ENCODE measurements at places on chromosomes 1 and 21.

DNA sequence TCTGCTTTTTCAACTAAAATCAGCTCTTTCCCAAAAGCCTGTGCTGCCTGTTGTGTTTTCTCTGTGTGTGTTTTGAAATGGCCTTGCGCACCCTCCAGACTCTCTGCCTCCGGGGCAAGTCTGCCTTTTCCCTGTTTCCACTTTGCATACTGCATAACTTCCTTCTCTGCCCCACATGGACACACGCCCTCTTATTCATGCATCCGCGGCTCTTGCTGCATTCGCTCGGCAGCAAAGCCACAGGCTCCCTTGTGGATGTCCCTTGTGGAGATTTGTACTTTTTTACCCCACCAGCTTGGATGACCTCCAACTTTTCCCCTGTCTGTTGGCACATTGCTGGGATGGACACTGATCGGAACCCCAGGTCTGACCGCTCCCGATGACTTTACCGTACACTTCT, 147.6 kb downstream of the ADSS2 start:
- DNase-seq, result no peak

DNA sequence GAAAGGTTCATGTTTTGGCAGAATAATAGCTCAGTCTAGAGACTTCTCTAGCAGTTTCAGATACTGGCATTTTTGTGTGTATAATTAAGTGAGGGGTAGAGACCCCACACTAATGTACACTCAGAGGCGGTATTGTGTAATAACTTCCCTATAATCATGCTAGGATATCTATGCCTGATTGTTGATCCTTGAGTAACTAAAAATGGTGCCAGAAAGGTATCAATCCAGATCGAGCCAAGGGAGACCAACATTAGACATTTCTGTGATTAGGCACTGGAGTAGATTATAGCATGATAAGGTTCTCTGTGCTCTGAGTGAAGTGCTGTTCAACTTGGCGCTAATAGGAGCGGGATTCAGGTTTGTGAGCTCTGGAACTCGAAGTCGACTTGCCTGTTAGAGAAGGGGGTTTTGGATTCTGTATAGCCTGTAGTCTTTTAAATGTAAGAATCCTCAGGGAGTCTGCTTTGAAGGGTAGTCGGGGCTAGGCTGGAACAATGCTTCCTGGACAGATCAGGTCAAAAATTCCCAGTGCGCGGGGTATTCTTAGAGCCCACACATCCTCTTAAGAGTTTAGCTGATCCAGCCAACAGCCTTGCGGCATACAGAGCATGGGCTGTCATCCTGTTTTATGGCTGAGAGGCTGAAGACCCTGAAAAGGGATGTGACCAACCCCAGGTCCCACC, 24.2 kb downstream of the MAN1C1 start:
- DNase-seq, result no peak

DNA sequence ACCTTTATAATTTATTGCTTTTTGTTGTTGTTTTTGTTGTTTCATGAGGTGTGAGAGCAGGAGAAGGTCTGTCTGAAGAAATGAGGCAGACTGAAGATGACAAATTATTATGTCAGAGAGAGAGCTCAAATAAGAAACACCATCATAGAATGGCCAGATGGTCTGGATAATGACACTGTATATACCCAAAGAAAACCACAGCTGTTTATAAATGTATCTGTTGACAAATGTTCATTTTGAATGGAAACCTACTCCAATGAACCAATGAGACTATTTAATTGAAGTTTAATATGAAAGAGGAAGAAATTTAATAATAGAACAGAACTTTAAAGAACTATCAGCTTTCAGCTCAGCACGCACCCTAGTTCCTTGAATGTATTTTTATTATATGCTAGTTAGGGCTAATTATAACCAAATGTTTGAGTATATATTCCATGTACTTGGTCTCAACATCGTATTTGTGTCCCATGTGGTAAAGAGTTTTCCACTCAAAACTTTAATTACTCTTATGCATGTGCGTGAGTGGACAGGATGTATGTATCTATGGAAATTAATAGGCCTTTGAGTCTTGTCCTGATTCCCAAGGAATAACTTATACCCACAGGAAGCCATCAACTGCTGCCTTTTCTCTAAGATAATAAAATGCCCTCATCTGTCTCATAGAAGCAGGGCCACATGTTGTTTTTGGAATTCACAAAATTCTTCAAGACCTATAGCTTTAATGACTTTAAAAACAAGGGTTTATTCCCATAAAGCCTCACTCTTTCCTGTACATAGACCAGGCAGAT, 202.7 kb downstream of the KCNK2 start:
- no peak for DNase-seq

DNA sequence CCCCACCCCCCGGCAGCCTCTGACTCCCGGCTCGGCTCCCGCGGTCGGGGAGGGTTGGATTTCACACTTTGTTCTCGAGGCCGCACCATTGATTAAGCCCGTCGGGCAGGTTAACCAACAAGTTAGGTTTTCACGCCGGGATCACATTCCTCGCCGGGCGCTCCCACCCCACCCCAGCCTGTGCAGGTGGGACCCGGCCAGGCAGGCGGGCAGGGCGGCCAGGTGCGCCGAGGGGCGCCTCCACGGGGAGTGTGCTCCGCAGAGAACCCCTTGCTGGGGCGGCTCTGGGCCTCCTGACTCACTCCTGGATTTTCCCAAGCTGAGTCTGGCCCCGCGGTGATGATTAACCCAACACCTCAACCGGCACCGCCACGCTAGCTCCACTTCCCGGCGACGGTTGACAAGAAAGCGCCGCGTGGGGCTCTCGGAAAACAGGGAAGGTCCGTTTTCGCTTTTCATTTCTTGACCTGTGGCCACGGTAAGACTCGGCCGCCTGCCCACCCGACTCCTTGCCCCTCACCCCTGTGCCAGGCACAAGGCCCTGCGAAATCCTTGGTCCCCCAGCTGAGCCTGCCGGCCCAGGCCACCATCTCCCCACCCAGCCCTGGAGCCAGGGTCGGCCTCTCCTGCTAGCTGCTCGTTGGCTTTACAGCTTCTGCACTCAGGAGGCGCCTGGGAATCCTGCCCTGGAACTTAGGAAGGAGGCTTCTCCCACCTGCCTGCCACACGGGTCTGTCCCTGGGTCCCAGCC, 8.8 kb upstream of the TTLL10 start:
- DNase-seq, result no peak

GRCh38 chr1:211654838-211655787, 20.3 kb downstream of the NEK2 start:
- DNase-seq, result peak; percentile 96

GRCh38 chr1:24336075-24336474, 16.9 kb downstream of the GRHL3 start:
- no peak for DNase-seq

- DNase-seq, result no peak
Observed at GRCh38 chr1:47524272-47524671, 86.4 kb downstream of the FOXD2 start.

- DNase-seq, result no peak
Observed at GRCh38 chr1:65083263-65083896, 64.6 kb upstream of the AK4 start.

DNA sequence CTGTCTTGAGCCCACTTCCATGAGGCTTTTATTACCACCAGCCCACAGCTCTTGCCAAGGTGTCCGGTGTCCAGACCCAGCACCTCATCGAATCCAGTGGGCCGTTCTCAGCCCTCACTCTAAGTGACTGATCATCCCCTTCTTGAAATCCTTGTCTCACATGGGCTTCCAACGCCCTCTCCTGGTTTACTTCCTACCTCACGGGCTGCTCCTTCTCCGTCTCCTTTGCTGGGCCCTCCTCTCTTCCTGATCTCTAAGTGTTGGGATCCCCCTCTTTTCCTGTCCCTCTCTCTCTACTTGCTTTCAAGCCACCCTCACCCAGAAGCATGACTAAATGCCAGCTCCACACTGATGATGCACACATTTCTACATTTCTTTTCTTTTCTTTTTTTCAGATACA, 9.0 kb upstream of the RHBG start:
- peak; percentile 41 for DNase-seq

GRCh38 chr1:158180741-158181576, at the start of gene CD1D:
Gene CD1D, plus strand, starts transcription at chr1:158180895. Its CDS starts 207 bp downstream, at chr1:158181102.
- peak; percentile 29 for DNase-seq

DNA sequence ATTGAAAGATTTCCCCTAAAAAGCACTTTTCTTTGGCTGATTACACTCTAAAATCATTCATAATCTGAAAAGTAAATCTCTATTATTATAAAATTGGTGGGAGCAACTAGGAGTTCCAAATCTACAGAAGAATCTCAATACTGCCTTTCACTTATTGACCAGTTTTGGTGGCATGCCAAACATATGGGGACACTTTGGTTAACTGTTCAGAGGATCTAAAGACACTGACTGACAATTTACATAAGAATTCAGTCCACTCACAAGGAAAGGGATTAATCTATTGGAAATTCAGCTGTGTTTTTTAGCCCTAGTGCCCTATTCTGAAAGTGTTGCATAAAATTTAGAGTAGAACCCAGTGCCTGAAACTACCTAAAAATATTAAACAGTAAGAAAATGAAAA, 113.6 kb downstream of the LRRC40 start:
- peak; percentile 14 for DNase-seq

- DNase-seq, result peak; percentile 77
Observed at GRCh38 chr1:236489710-236490377, 33.9 kb upstream of the LGALS8 start.

GRCh38 chr1:92464588-92465255, 22.0 kb downstream of the GFI1 start:
- no peak for DNase-seq

GRCh38 chr1:113928941-113929749, at the start of gene HIPK1:
Gene HIPK1, plus strand, starts transcription at chr1:113929324.
- DNase-seq, result peak; percentile 95

DNA sequence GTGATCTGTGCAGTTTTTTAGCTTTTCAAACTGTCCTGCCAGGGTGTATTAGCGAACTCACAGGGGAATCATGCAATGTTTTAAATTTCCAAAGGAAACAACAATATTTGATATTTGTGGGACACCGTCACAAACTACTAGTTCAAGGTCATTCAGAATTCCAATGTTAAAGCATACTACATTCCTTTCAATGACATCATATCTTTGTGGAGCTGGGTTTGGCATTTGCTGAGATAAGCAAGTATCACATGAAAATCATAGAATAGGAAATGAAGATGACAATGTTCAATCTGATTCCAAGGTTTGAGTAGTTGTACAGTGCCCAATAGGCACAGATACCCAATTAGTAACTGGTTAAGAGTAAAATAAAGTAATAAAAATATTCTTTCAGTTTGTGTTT, 35.6 kb downstream of the NUF2 start:
- peak; percentile 4 for DNase-seq

GRCh38 chr1:98305362-98305761, 356.2 kb upstream of the SNX7 start:
- no peak for DNase-seq

DNA sequence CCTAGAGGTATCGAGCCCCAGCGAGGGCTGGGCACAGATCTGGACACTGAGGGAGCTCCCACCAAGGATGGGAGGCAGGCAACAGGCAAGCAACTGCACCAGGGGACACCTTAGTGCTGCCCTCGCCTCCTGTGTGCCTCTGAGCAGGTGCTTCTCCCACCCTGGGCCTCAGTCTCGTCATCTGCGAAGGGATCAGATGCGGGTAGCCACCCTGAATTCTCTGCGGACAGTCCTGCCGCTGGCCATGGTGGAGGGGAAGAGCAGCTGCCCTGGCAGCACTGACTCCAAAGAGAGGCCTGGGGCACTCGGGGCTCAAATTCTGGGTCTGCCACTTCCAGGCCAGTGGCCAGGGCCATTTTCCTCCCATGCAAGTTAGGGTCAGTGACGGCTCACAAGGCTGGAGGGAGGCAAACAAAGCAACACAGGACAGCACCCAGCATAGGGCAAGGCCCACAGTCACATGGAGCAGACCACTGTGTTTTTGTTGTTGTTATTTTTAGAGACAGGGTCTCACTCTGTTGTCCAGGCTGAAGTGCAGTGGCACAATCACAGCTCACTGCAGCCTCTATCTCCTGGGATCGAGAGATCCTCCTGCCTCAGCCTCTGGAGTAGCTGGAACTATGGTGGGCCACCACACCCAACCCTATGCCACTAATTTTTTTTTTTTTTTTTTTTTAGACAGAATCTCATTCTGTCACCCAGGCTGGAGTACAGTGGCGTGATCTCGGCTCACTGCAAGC, 7.1 kb upstream of the SDC3 start:
- DNase-seq, result no peak
